Activated T-cell treated with anti-CD3 and anti-CD28 coated beads, Interleukin-2, amount 50 U/mL, for 72 hours (primary cell): ENCODE measurements at places on chromosomes 6 and 20. TPM values are rescaled to one million over a fixed set of nuclear protein-coding genes. Genes with fewer than 3 reads are reported as not detected.

PNLDC1 gene
- total RNA-seq = 0.62 TPM

BPIFB4 gene
- not detected for total RNA-seq

GPR6 gene
- total RNA-seq = not detected

TNFAIP3 gene
- total RNA-seq = 510 TPM

CFAP206 gene
- not detected for total RNA-seq

HMGCLL1 gene
- not detected for total RNA-seq

CST3 gene
- total RNA-seq = 0.30 TPM

IMPG1 gene
- not detected for total RNA-seq

MEP1A gene
- total RNA-seq = not detected

SLC22A2 gene
- total RNA-seq = not detected

SLC25A27 gene
- 2.5 TPM for total RNA-seq

FAM217A gene
- total RNA-seq = not detected

REM1 gene
- not detected for total RNA-seq

SOX12 gene
- total RNA-seq = 11.7 TPM

FAM209B gene
- 1.3 TPM for total RNA-seq

STX11 gene
- 36.0 TPM for total RNA-seq

SCGN gene
- total RNA-seq = not detected

RIPK1 gene
- total RNA-seq = 23.6 TPM

SPATS1 gene
- not detected for total RNA-seq

KIF25 gene
- 0.34 TPM for total RNA-seq

PAK5 gene
- not detected for total RNA-seq

EBF4 gene
- total RNA-seq = 23.0 TPM

PPP1R3G gene
- 0.05 TPM for total RNA-seq

MAPK13 gene
- 68.2 TPM for total RNA-seq

HLA-F gene
- total RNA-seq = 275 TPM

RSPH4A gene
- 0.17 TPM for total RNA-seq

TUBB2B gene
- total RNA-seq = 0.35 TPM

RBBP8NL gene
- total RNA-seq = not detected

GINS1 gene
- total RNA-seq = 24.3 TPM

FAM83C gene
- not detected for total RNA-seq

TCP11 gene
- total RNA-seq = not detected

PMEPA1 gene
- total RNA-seq = 4.3 TPM

ZHX3 gene
- 10.2 TPM for total RNA-seq

HSPA1L gene
- 2.9 TPM for total RNA-seq

FRMD1 gene
- 0.09 TPM for total RNA-seq

ERVFRD-1 gene
- not detected for total RNA-seq

GJA1 gene
- total RNA-seq = 0.19 TPM

RIPPLY2 gene
- not detected for total RNA-seq

HLA-DPA1 gene
- 11.4 TPM for total RNA-seq

ADAM33 gene
- total RNA-seq = not detected

PLCB4 gene
- total RNA-seq = not detected

L3MBTL1 gene
- 17.7 TPM for total RNA-seq

SGK2 gene
- 1.7 TPM for total RNA-seq

KHDRBS2 gene
- total RNA-seq = not detected

RALGAPB gene
- total RNA-seq = 39.5 TPM

EFCAB8 gene
- total RNA-seq = 1.7 TPM

SLC17A1 gene
- 0.29 TPM for total RNA-seq

BHLHE23 gene
- not detected for total RNA-seq

PDYN gene
- total RNA-seq = not detected

JPH2 gene
- total RNA-seq = 0.29 TPM

AKAP7 gene
- 6.8 TPM for total RNA-seq

LY6G5C gene
- total RNA-seq = 6.9 TPM

COL11A2 gene
- total RNA-seq = 2.5 TPM
